Globus pallidus (tissue), 1 donor: ENCODE measurements at places on chromosomes 6 and 20.

DNA sequence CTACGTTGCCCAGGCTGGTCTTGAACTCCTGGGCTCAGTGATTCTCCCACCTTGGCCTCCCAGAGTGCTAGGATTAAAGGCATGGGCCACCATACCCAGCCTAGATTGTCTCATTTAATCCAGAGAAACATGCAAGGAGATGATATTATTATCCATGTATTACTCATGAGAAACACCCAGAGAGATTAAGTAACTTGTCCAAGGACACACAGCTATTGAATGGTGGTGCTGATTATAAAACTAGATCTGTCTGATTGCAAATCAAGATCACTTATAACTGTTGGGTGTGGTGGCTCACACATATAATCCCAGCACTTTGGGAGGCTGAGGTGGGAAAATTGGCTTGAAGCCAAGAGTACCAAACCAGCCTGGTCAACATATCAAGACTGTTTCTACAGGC is 94.4 kb upstream of the ZNF217 start:
- no peak for DNase-seq

- DNase-seq, result no peak
Observed at GRCh38 chr6:20791944-20792343, 257.7 kb downstream of the CDKAL1 start.

GRCh38 chr6:107636486-107636885 is 146.6 kb downstream of the SOBP start:
- DNase-seq, result no peak

GRCh38 chr6:19415605-19416326 is 421.4 kb upstream of the ID4 start:
- no peak for DNase-seq

DNA sequence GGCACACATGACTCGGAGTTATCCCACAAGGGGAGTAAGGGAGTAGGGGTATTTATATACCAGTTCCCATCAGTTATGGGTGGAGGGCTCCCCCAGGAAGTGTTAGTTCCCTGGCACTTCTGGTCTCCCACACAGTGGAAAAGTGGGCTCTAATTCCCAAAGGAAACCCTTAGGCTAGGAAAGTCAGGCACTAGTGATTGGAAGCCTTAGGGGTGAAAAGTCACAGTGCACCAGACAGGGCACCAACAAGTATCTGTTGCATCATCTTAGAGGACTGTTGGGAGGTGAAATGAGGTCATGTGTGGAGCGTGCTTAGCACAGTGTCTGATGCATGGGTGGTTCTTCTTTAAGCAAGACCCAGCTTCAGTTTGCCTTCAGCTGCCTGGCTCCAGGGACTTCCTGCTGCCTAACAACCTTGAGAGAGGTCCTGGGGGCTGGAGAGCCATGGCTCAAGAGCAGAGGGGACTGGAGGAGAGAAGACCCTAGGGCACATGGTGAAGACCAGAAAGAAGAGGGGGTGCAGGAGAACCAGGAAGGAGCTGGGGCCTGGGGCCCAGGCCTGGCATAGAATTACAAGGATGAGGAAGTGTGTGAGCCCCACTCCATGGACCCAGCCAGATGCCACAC is 7.5 kb upstream of the FOXP4 start:
- no peak for DNase-seq

- no peak for DNase-seq
Observed at GRCh38 chr6:161833099-161833860, 559.4 kb upstream of the AGPAT4 start.

DNA sequence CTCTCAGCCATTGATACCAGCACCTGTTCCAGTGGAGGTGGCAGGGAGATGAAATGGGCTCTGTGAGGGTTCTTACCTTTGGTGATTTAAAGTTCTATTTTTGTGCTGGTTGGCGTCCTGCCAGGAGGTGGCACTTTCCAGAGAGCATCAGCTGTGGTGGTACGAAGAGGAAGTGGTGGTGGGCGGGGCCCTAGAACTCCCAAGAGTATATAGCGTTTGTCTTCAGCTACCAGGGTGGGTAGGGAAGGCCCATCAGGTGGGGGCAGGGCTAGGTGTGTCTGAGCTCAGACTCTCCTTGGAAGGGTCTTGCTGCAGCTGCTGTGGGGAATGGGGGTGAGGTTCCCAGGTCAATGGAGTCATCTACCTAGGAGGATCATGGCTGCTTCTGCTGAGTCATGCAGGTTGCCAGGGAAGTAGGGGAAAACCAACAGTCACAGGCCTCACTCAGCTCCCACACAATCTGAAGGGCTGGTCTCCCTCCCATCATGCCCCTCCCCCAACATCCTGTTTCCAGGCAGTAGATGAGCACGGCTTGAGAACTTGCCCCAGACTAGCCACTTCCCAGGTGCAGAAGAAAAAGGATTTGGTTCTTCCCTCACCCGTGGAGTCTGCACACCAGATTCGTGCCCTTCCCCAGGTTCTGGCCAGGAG is 46.6 kb downstream of the MOXD1 start:
- DNase-seq, result no peak

- no peak for DNase-seq
Observed at GRCh38 chr20:23456873-23457272, 4.2 kb upstream of the CST11 start.

DNA sequence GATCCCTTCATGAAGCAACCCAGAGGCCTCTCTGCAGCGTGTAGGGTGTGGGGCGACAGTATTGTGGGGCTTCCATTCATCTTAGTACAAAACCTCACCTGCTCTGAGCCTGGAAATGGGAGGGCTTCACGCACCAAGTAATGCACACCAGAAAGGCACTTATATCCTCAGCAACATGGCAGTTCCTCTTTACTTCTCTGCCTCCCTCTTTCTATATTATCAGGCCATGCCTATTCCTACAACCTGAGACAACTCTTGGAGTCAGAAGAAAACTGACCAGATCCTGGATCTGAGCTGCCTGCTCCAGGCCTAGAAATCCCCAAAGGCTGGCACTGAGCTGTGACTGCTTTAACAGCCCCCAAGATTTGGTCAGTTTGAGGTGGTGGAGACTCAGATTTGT is 7.6 kb upstream of the ZNF76 start:
- no peak for DNase-seq

DNA sequence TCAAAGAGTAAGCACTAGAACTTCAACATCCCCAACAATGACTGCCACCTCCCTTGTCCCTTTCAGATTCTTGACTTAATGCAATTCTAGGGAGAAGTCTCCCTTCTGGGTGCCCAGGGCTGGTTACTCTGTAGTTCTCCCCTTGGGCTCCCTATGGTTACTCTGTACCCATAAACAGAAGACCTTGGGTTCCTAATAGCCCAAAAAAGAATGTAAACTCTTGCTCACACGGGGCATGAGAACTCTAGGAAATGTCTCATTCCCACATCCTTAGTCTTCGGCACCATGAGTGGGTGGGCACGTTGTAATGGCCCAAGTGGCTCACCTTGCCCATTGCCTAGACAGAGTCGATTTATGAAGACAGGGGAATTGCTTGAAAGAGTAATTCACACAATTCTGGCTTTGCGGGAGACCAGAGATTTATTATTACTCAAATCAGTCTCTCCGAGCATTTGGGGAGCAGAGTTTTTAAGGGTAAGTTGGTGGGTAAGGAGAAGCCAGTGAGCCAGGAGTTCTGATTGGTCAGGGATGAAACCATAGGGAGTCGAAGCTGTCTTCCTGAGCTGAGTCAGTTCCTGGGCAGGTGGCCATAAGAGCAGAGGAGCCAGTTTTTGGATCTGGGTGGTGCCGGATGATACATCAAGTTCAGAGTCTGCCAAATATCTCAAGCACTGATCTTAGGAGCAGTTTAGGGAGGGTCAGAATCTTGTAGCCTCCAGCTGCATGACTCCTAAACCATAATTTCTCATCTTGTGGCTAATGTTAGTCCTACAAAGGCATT is 61.2 kb upstream of the SIRPG start:
- DNase-seq, result no peak

- DNase-seq, result no peak
Observed at GRCh38 chr6:1479095-1479494, 89.7 kb downstream of the FOXF2 start.
